ENCODE measurements at places on chromosomes 2 and 18.

DNA sequence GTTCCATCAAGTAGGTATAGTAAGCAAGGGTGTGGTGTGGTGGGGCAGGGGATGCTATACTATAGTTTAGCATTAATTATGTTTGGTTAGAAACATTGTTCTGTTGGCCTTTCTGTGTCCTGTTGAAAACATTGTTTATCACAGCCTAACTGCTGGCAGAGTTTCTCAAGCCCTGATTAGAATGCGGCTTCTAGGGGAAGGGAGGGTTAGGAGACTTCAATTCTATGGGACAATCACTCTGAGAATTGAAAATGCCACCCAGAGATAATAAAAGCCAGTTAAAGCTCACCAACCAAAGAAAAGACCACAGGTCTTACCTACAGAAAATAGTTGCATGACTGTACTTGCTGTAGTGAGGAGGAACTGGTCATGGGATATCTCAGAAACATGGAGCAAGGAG is 19.9 kb upstream of the SMCHD1 start:
- peaks cover 61% of the 10 kb centered on the region for H3K4me1 ChIP-seq
- no peaks in the 10 kb centered on the region for H3K27me3 ChIP-seq
- peak overlapping the region; percentile 26 for H3K4me3 ChIP-seq
- peaks cover 19% of the 10 kb centered on the region for H3K36me3 ChIP-seq

GRCh38 chr2:67561457-67561965 is 164.4 kb downstream of the ETAA1 start:
- no peaks in the 10 kb centered on the region for H3K27me3 ChIP-seq
- H3K4me3 ChIP-seq, result no peak overlapping the region

- H3K4me3 ChIP-seq, result no peak overlapping the region
- H3K27ac ChIP-seq, result no peak overlapping the region
- no peaks in the 10 kb centered on the region for H3K4me1 ChIP-seq
- H3K36me3 ChIP-seq, result no peaks in the 10 kb centered on the region
- peak; percentile 29 for DNase-seq
- no peaks in the 10 kb centered on the region for H3K27me3 ChIP-seq
Observed at GRCh38 chr18:37778417-37779165, 213.0 kb upstream of the CELF4 start.

- DNase-seq, result no peak
- H3K36me3 ChIP-seq, result no peaks in the 10 kb centered on the region
- peaks cover 14% of the 10 kb centered on the region for H3K27me3 ChIP-seq
- H3K4me1 ChIP-seq, result peaks cover 2% of the 10 kb centered on the region
- no peak overlapping the region for H3K27ac ChIP-seq
Observed at GRCh38 chr18:58140387-58141325, 96.6 kb downstream of the NEDD4L start.

- H3K36me3 ChIP-seq, result no peaks in the 10 kb centered on the region
- H3K27me3 ChIP-seq, result peaks cover 38% of the 10 kb centered on the region
- peaks cover 4% of the 10 kb centered on the region for H3K4me1 ChIP-seq
- H3K4me3 ChIP-seq, result no peak overlapping the region
- H3K27ac ChIP-seq, result no peak overlapping the region
Observed at GRCh38 chr2:75525434-75526310, 35.1 kb downstream of the EVA1A start.
